ENCODE measurements at places on chromosomes 6 and 20. TPM values are rescaled to one million over a fixed set of nuclear protein-coding genes. Genes with fewer than 3 reads are reported as not detected.

Gene MCHR2
- total RNA-seq: not detected

Gene C4B
- total RNA-seq: 108 TPM

Gene VSX1
- not detected for total RNA-seq

Gene PAX1
- total RNA-seq: not detected

- H3K27ac ChIP-seq: peak overlapping the region; percentile 70
- H3K4me3 ChIP-seq: no peak overlapping the region
- DNase-seq: no peak
Observed at GRCh38 chr6:12331951-12332749, 42.0 kb downstream of the EDN1 start.

DNA sequence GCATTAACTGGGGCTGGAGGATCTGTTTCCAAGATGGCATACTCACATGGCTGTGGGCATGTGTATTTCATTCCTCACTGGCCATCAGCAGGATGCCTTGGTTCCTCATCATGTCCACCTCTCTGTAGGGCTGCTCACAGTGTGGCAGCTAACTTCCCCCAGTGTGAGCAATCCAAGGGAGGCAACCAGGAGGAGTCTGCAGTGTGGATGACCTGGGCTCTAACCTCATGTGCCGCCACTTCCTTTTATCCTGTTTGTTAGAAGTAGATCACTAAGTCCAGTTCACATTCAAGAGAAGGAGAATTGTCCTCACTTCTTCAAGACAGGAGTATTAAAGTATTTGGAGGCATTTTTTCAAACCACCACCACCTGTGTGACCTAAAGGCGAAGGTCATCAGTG is 54.4 kb downstream of the MTHFD1L start:
- no peaks in the 10 kb centered on the region for H3K27me3 ChIP-seq
- H3K27ac ChIP-seq: no peak overlapping the region
- H3K4me1 ChIP-seq: peaks cover 22% of the 10 kb centered on the region
- H3K36me3 ChIP-seq: peaks cover 6% of the 10 kb centered on the region
- no peak for DNase-seq

DNA sequence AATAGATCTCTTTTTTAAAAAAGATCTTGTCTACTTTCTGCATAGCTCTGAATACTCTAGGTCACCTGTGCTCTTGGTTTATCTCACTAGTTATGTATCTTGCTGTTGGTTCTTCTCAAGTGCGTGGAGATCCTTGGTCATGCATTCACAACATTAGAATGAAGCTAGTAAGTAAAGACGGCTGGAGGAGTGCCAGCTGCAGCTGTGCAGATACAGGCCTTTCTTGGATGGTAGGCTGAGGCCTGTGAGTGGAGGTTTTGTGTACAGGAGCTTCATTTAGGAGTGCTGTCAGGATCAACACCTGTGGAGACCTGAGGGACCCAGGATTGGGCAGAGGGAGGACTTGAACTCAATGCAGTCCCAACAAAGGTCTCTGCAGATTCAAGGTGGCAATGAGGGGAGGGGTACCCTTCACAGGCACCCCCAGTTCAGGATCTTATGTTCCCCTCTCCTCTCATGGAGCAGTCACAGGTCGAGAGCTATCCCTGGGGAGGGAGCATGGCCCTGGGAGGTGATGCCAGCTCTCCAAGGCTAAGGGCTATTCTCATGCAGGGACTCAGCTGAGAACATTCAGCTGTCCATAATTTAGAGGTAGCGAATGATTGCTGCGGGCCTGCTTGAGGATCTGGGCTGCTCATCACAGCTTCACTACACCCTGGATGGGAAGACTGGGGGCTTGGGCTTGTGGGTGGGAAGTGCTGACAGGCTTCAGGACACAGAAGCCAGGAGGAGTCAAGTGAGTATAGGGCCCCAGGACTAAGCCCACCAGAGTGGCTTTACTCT is 98.9 kb upstream of the ENPP5 start:
- no peak overlapping the region for H3K27ac ChIP-seq
- H3K4me1 ChIP-seq: peaks cover 27% of the 10 kb centered on the region
- no peaks in the 10 kb centered on the region for H3K27me3 ChIP-seq
- no peaks in the 10 kb centered on the region for H3K36me3 ChIP-seq
- H3K4me3 ChIP-seq: no peak overlapping the region
- DNase-seq: no peak

GRCh38 chr6:143612186-143612585 is 65.6 kb upstream of the PHACTR2 start:
- H3K4me3 ChIP-seq: no peak overlapping the region
- peaks cover 21% of the 10 kb centered on the region for H3K4me1 ChIP-seq

- peaks cover 56% of the 10 kb centered on the region for H3K36me3 ChIP-seq
- DNase-seq: no peak
- H3K27me3 ChIP-seq: no peaks in the 10 kb centered on the region
- H3K4me1 ChIP-seq: peaks cover 39% of the 10 kb centered on the region
- peak overlapping the region; percentile 86 for H3K27ac ChIP-seq
Observed at GRCh38 chr20:38143238-38143645, 21.8 kb downstream of the TGM2 start.

DNA sequence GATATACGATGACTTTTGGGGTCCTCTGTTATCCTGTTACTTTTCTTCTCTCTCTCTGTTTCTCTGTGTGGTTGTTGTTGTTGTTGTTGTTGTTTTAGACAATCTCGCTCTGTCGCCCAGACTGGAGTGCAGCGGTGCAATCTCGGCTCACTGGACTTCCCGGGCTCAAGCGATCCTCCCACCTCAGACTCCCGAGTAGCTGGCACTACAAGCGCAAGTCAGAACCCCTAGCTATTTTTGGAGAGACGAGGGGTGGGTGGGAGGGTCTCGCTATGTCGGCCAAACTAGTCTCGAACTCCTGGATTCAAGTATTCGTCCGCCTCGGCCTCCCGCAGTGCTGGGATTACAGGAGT is 19.1 kb upstream of the ABT1 start:
- no peaks in the 10 kb centered on the region for H3K36me3 ChIP-seq
- no peak overlapping the region for H3K27ac ChIP-seq
- H3K4me3 ChIP-seq: peak overlapping the region; percentile 60
- peaks cover 7% of the 10 kb centered on the region for H3K4me1 ChIP-seq
- H3K27me3 ChIP-seq: no peaks in the 10 kb centered on the region
- DNase-seq: no peak

GRCh38 chr6:11320914-11321597 is 88.6 kb upstream of the NEDD9 start:
- no peaks in the 10 kb centered on the region for H3K27me3 ChIP-seq
- H3K4me3 ChIP-seq: no peak overlapping the region
- no peak overlapping the region for H3K27ac ChIP-seq

DNA sequence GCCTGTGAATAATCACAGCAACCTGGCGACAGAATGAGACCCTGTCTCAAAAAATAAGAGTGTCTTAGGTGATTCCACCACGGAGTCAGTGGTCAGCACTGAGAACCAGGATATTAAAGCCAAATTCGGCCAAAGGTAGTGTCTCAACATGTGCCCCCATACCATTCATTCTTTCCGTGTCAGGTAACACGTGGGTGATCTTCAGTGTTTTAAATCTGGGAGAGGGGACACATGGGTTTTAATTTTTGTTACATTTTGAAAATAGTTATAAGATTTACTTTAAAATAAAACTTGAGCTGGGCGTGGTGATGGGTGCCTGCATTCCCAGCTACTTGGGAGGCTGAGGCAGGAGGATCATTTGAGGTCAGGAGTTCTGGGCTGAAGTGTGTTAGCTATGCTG is 59.0 kb downstream of the TFAP2C start:
- DNase-seq: no peak
- no peaks in the 10 kb centered on the region for H3K4me1 ChIP-seq
- no peaks in the 10 kb centered on the region for H3K36me3 ChIP-seq
- no peak overlapping the region for H3K4me3 ChIP-seq
- H3K27me3 ChIP-seq: no peaks in the 10 kb centered on the region

DNA sequence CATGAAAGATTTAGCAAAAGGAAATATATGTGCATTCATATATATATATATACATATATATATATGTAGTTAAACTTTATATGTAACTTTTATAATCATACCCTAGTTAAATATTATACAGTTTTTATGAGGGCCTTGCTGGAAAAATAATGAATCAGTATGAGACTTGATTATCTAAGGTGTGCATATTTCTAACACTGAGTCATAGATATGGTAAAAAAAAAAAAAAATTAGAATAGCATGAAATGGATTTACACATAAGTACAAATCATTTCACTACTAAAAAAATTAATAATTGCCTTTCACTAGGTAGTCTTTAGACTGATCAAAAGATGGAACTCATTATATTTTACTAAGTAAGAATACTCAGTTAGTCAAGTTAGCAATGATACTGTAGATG is 51.3 kb upstream of the DST start:
- no peaks in the 10 kb centered on the region for H3K36me3 ChIP-seq
- H3K27ac ChIP-seq: no peak overlapping the region
- DNase-seq: no peak
- H3K4me3 ChIP-seq: no peak overlapping the region

- no peak for DNase-seq
- H3K4me1 ChIP-seq: no peaks in the 10 kb centered on the region
- no peak overlapping the region for H3K4me3 ChIP-seq
- no peak overlapping the region for H3K27ac ChIP-seq
- H3K36me3 ChIP-seq: no peaks in the 10 kb centered on the region
- H3K27me3 ChIP-seq: no peaks in the 10 kb centered on the region
Observed at GRCh38 chr6:164344801-164345291, 930.3 kb downstream of the QKI start.

DNA sequence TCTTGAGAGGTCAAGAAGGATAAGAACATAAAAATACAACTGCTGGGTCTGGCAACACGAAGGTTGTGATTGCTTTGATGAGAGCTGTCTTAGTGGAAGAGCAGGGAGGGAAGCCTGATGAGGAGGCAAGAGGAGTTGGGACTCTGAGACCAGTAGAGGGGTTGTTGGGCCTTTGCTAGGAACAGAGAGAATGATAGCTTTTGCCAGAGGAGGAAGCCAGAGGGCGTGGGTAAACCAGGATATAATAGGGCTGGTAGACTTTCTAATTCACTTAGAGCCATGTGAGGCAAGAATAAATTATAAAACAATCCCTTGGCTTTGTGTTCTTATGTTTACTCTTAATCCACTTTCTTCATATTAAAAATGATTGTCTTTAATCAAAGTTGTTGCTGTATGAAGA is 78.6 kb downstream of the RCAN2 start:
- peaks cover 29% of the 10 kb centered on the region for H3K4me1 ChIP-seq
- H3K27ac ChIP-seq: peak overlapping the region; percentile 28
- no peak for DNase-seq
- H3K4me3 ChIP-seq: no peak overlapping the region
- H3K27me3 ChIP-seq: no peaks in the 10 kb centered on the region
- H3K36me3 ChIP-seq: no peaks in the 10 kb centered on the region

DNA sequence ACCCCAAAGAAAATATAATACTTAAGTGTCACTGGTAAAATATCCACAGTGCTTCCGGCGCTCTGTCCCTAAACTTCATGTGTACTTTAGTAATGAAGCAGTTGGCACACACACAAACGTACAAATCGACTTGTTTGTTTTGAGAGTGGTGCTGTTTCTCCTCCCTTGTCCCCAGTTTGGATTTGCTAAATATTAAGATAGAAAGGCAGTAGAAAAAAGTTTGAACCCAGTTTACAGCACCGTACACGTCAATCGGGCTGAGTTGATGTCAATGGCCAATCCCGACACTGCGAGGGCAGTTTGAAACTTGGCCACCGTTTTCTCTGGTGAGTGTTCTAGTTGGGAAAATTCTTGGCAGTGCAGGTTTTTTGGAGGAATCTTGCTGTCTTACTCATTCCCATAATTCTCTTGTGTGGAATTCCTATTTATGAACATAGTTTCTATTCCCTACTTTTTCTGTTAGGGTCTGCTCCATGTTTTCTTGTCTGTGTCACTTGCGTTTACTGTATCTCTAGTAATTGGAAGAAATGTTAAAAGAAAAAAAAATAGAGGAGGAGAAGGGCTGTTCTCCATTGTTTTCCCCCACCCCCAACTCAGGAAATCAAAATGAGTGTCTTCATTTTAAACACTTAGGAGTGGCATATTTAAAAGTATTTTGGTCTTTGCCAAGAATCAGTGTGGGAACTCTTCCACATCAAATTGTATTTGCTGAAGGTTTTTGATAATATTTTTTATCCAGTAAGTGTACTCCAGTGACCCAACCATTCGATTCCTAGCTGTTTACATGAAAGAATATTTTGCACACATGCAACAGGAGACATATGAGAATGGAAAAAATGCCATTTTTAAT is 72.3 kb downstream of the OR2B2 start:
- peak overlapping the region; percentile 95 for H3K27ac ChIP-seq
- H3K36me3 ChIP-seq: no peaks in the 10 kb centered on the region
- no peaks in the 10 kb centered on the region for H3K27me3 ChIP-seq

DNA sequence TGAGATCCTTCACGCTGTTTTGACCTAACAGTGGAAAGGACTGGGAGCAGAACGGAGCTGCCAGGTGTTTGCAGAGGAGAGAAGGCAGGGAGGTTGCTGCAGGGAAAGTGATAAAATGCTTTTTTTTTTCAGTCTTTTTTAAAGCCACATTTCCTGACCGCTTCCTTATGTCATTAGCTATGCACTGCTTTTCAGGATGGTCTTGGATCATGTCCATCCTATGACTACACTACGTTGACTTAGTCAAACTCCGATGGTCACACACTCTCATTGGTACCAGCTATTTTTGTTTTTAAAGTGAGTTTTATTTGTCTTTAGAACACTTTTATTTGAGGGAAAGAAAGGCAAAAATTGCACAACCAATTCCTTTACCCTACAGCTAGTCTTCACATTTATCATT is 89.2 kb upstream of the EXOC2 start:
- no peaks in the 10 kb centered on the region for H3K36me3 ChIP-seq
- H3K4me3 ChIP-seq: no peak overlapping the region
- H3K27ac ChIP-seq: no peak overlapping the region
- H3K27me3 ChIP-seq: no peaks in the 10 kb centered on the region
- no peaks in the 10 kb centered on the region for H3K4me1 ChIP-seq

- DNase-seq: no peak
- no peaks in the 10 kb centered on the region for H3K36me3 ChIP-seq
- no peak overlapping the region for H3K27ac ChIP-seq
Observed at GRCh38 chr6:130482645-130483390, 117.0 kb downstream of the TMEM200A start.

Data from thoracic aorta (tissue), 2 donors.